Activated naive CD8-positive, alpha-beta T cell treated with anti-CD3 and anti-CD28 coated beads for 36 hours (primary cell): ENCODE measurements at places on chromosomes 5 and 9. TPM values are rescaled to one million over a fixed set of nuclear protein-coding genes. Genes with fewer than 3 reads are reported as not detected.

ANXA1 gene
- total RNA-seq = 34.3 TPM

SYK gene
- 0.37 TPM for total RNA-seq

SLCO6A1 gene
- total RNA-seq = not detected

CARD6 gene
- 2.3 TPM for total RNA-seq

BTNL9 gene
- 0.12 TPM for total RNA-seq

SLC24A2 gene
- not detected for total RNA-seq

IRX4 gene
- total RNA-seq = not detected

NEUROG1 gene
- total RNA-seq = not detected

CD274 gene
- total RNA-seq = 24.6 TPM

BHMT2 gene
- not detected for total RNA-seq

EGFL7 gene
- 0.94 TPM for total RNA-seq

DNA sequence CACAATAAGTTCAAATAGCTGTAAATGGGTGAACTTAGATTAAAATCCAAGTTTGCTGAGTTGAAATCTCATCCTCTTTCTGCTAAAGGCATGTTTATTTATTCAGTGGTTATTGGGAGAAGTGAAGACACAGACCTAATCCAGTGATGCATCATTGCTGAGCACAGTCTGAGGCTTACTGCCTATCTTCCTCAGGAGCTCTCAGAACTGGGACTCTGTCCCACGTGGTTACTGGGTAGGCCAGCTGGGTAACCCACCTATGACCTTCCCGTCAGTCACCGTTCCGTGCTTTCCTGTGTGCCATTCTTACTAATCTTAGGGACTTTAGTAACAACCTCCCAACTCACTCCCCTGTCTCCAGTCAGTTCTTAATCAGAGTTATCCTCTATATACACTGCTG is 226.8 kb upstream of the ATP10B start:
- no peak for DNase-seq
- H3K4me1 ChIP-seq = no peaks in the 10 kb centered on the region
- no peak overlapping the region for H3K27ac ChIP-seq
- no peak overlapping the region for H3K4me3 ChIP-seq
- H3K36me3 ChIP-seq = no peaks in the 10 kb centered on the region
- H3K27me3 ChIP-seq = no peaks in the 10 kb centered on the region

DNA sequence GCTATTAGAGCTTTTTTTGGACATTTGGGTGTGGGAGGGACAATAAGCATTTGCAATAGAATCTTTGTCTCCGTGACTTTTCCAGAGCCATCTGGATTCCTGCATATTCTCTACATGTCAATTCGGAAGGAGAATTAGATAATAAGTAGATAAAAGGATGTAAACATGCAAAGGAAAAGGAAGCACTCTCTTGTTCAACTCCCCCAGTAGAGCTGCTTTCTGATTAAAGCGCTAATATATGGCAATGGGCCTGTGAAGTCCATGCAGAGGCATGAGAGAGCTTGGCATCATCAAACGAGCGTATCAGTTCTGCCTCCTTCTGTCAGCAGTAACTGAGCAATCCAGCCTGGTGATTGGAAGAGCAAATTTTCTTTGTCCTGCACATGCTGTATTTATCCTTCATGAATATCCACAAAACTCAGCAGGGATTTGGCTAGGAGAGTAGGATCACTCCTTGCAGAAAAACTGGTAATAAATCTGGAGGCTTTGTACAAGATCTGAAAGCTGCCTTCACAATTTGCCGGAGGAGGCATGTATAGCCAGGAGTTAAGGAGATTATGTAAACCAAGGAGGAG is 1752.9 kb downstream of the MAT2B start:
- no peak overlapping the region for H3K4me3 ChIP-seq
- no peak for DNase-seq
- H3K4me1 ChIP-seq = no peaks in the 10 kb centered on the region
- H3K27me3 ChIP-seq = no peaks in the 10 kb centered on the region
- no peak overlapping the region for H3K27ac ChIP-seq
- H3K36me3 ChIP-seq = no peaks in the 10 kb centered on the region

- no peak overlapping the region for H3K27ac ChIP-seq
- DNase-seq = no peak
- peak overlapping the region; percentile 81 for H3K4me3 ChIP-seq
- H3K27me3 ChIP-seq = no peaks in the 10 kb centered on the region
- H3K36me3 ChIP-seq = peaks cover 15% of the 10 kb centered on the region
- H3K4me1 ChIP-seq = peaks cover 35% of the 10 kb centered on the region
Observed at GRCh38 chr9:98795295-98795955, 930 bp downstream of the ANKS6 start.

GRCh38 chr5:6598351-6598900 is 34.4 kb downstream of the NSUN2 start:
- H3K27ac ChIP-seq = peak overlapping the region; percentile 61
- H3K36me3 ChIP-seq = peaks cover 57% of the 10 kb centered on the region
- no peaks in the 10 kb centered on the region for H3K4me1 ChIP-seq

GRCh38 chr5:115542086-115542485 is 2.5 kb downstream of the FEM1C start:
- H3K36me3 ChIP-seq = peaks cover 73% of the 10 kb centered on the region
- no peak for DNase-seq
- no peaks in the 10 kb centered on the region for H3K27me3 ChIP-seq
- peak overlapping the region; percentile 97 for H3K4me3 ChIP-seq

DNA sequence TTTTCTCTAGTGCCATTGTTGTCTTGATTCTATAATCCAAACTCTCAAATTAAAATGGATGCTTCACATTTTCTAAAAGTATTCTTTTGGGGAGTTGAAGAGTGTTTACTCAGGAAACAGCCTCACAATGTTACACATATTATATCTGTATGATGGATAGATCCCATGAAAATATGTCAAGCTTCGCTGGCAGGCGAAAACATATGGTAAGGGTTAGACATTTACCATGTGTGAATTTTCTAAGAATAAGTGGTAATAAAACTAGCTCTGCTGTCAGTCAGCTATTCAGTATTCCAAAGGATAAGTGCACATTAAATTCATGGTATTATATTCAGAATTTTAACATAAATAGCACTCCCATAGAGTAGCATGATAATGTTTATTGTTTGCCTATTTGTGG is 13.3 kb upstream of the ADCY2 start:
- no peaks in the 10 kb centered on the region for H3K4me1 ChIP-seq
- no peaks in the 10 kb centered on the region for H3K36me3 ChIP-seq
- peaks cover 4% of the 10 kb centered on the region for H3K27me3 ChIP-seq
- H3K27ac ChIP-seq = no peak overlapping the region
- DNase-seq = no peak
- no peak overlapping the region for H3K4me3 ChIP-seq

GRCh38 chr5:115271295-115272050 is 8.8 kb upstream of the PGGT1B start:
- DNase-seq = no peak
- H3K36me3 ChIP-seq = peaks cover 2% of the 10 kb centered on the region
- H3K27ac ChIP-seq = peak overlapping the region; percentile 55
- no peak overlapping the region for H3K4me3 ChIP-seq
- no peaks in the 10 kb centered on the region for H3K4me1 ChIP-seq

GRCh38 chr5:23014266-23014665 is 161.1 kb upstream of the CDH12 start:
- H3K27ac ChIP-seq = no peak overlapping the region
- H3K36me3 ChIP-seq = no peaks in the 10 kb centered on the region
- H3K4me3 ChIP-seq = no peak overlapping the region
- DNase-seq = no peak

GRCh38 chr9:110016340-110016739 is 191.6 kb downstream of the C9orf152 start:
- H3K4me1 ChIP-seq = no peaks in the 10 kb centered on the region
- H3K27me3 ChIP-seq = no peaks in the 10 kb centered on the region
- H3K36me3 ChIP-seq = no peaks in the 10 kb centered on the region
- H3K27ac ChIP-seq = no peak overlapping the region

GRCh38 chr5:125181159-125181558 is 434.7 kb upstream of the ZNF608 start:
- H3K4me3 ChIP-seq = no peak overlapping the region
- no peak for DNase-seq
- no peaks in the 10 kb centered on the region for H3K4me1 ChIP-seq
- no peaks in the 10 kb centered on the region for H3K36me3 ChIP-seq

- no peaks in the 10 kb centered on the region for H3K4me1 ChIP-seq
- no peak overlapping the region for H3K27ac ChIP-seq
- no peaks in the 10 kb centered on the region for H3K27me3 ChIP-seq
- no peak overlapping the region for H3K4me3 ChIP-seq
- H3K36me3 ChIP-seq = no peaks in the 10 kb centered on the region
- no peak for DNase-seq
Observed at GRCh38 chr5:117131048-117131679, 556.5 kb upstream of the SEMA6A start.

GRCh38 chr9:109101810-109102209 is 17.9 kb downstream of the TMEM245 start:
- H3K4me1 ChIP-seq = peaks cover 66% of the 10 kb centered on the region
- peaks cover 56% of the 10 kb centered on the region for H3K36me3 ChIP-seq
- peak overlapping the region; percentile 50 for H3K4me3 ChIP-seq
- H3K27me3 ChIP-seq = no peaks in the 10 kb centered on the region
- DNase-seq = no peak
- peak overlapping the region; percentile 88 for H3K27ac ChIP-seq

DNA sequence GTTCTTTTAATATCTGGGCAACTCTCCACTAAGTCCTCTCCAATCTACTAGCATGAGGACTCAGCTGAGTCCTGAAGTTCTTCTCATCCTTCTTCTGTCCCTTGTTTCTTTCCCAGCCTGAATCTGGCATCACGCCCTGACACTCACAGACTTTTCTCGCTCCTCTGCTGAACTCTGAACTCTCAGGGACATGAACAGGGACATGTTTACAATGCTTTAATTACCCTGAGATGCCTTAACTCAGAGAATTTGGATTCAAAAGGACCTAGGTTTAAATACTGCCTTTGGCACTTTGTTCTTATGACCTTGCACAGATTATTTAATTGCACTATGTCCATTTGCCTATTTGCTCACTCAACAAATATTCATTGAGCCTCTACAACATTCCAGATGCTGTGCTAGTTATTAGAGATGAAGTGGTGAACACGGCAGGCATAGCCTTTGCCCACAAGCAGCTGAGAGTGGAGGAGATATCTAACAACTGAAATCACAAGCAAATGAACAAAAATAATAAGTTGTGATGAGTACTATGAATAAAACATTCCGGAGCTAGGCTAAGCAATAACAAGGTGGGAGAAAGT is 106.0 kb downstream of the ADRB2 start:
- no peaks in the 10 kb centered on the region for H3K4me1 ChIP-seq
- peaks cover 25% of the 10 kb centered on the region for H3K27me3 ChIP-seq
- H3K36me3 ChIP-seq = no peaks in the 10 kb centered on the region

DNA sequence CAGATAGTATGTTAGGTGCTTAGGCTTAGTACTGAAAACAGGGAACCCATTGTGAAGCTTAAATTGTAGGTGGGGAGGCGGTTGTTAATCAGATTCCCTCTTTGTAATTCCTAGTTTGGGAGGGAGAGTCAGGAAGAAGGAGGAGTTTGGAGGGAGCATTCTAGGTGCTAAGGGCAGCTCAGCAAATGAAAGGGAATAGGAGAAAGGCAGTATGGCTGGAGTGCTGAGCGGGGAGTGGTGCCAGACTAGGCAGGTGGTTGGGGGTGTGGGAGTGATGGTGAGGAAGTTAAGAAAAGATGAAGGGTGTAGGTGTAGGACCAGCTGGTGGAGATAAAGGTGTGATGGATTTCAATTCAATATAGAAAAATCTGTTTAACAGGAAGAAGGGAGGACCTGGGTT is 11.1 kb upstream of the GARNL3 start:
- no peak overlapping the region for H3K27ac ChIP-seq
- no peaks in the 10 kb centered on the region for H3K4me1 ChIP-seq
- no peaks in the 10 kb centered on the region for H3K36me3 ChIP-seq
- peaks cover 28% of the 10 kb centered on the region for H3K27me3 ChIP-seq
- H3K4me3 ChIP-seq = no peak overlapping the region

DNA sequence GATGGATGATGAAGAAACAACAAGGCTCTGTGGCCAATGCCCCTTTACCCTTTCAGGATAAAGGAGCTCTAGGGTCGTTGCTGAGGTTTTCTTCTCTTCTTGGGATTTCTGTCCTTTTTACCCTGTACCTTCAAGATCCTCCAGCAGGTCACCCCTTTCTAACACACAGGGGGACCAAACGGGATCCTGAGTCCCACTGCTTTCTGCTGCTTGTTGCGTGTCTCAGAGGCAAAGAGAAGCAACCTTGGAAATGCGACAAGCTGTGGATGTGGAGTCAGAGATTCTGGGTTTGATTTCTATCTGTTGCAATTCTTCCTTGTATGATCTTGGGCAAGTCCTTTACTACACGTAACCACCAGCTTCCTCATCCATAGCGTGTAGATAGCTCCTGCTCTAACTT is 20.5 kb downstream of the GLRA1 start:
- H3K27me3 ChIP-seq = no peaks in the 10 kb centered on the region
- DNase-seq = no peak
- no peaks in the 10 kb centered on the region for H3K4me1 ChIP-seq
- no peak overlapping the region for H3K27ac ChIP-seq

- no peaks in the 10 kb centered on the region for H3K36me3 ChIP-seq
- no peaks in the 10 kb centered on the region for H3K4me1 ChIP-seq
- peaks cover 63% of the 10 kb centered on the region for H3K27me3 ChIP-seq
Observed at GRCh38 chr9:126687930-126688461, 74.3 kb downstream of the LMX1B start.

GRCh38 chr9:20065046-20065445 is 276.2 kb upstream of the SLC24A2 start:
- no peaks in the 10 kb centered on the region for H3K27me3 ChIP-seq
- no peak overlapping the region for H3K4me3 ChIP-seq
- peaks cover 20% of the 10 kb centered on the region for H3K4me1 ChIP-seq
- H3K36me3 ChIP-seq = no peaks in the 10 kb centered on the region

DNA sequence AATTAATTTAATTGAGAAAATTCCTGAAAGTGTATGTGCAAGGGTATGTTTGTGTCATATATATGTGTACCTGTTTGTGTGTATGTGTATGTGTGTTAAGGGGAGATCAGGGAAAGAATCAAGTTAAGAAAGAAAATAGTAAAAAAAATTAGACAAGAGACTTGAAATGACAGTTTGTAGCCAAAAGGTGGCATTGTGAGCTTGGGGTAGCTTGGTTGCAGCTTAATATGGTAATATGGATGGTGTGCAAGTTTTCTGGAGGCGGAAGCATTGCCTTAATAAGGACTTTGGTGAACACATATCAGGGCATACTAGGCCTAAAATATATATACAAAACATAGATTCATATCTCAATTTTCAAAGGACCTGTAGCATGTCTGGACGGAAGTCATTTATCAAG is 129.9 kb downstream of the INSYN2B start:
- H3K4me1 ChIP-seq = peaks cover 8% of the 10 kb centered on the region
- no peak overlapping the region for H3K4me3 ChIP-seq
- no peak for DNase-seq
- peaks cover 86% of the 10 kb centered on the region for H3K36me3 ChIP-seq

DNA sequence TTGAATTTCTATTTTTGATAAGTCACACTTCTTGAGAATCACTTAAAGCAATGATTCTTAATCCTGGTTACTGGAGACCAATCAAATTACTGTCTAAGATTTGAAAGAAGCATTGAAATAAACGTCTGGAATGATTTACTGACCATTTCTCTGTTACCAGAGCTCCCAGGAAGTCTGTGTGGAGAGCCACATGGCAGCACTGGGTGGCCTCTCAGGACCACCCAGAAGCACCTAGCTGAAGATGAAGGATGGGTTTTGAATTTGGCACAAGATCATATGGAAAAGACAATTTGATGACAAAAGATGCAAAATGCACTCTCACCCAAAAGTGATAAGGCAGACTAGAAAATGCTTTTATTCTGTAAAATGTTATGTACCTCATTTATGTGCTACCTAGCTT is 30.4 kb downstream of the IARS1 start:
- H3K36me3 ChIP-seq = peaks cover 33% of the 10 kb centered on the region
- H3K27ac ChIP-seq = no peak overlapping the region
- peaks cover 2% of the 10 kb centered on the region for H3K4me1 ChIP-seq
- H3K27me3 ChIP-seq = no peaks in the 10 kb centered on the region

GRCh38 chr5:17401470-17402288 is 96.4 kb upstream of the TAF11L2 start:
- no peaks in the 10 kb centered on the region for H3K36me3 ChIP-seq
- H3K4me3 ChIP-seq = no peak overlapping the region
- H3K27me3 ChIP-seq = no peaks in the 10 kb centered on the region
- H3K27ac ChIP-seq = no peak overlapping the region
- no peaks in the 10 kb centered on the region for H3K4me1 ChIP-seq
- no peak for DNase-seq
